ENCODE measurements at places on chromosomes 1 and 21.
A peak's percentile ranks its signal among the peaks of the same experiment; 100 is the strongest.

DNA sequence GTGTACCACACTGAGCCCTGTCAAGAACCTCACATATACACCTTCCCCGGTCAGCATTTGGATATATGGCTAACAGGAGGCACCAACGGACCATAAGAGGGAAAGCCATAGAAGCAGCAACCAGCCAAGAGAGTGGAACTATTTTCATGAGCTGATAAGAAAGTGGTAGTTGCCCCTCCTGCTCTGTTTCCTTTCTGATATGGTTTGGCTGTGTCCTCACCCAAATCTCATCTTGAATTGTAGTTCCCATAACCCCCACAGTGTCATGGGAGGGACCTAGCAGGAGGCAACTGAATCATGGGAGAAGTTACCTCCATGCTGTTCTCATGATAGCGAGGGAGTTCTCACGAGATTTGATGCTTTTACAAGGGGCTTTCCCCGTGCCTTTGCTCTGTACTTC lies 366.1 kb upstream of the DAB1 start:
- peak; percentile 63 for DNase-seq

GRCh38 chr1:108699375-108700332 lies 7.5 kb downstream of the PRPF38B start:
- DNase-seq: no peak

GRCh38 chr1:94154989-94155388 lies 34.0 kb upstream of the ABCA4 start:
- DNase-seq: no peak

- DNase-seq: no peak
These were observed 13.2 kb upstream of the SCYL3 start for GRCh38 chr1:169906938-169907337.

GRCh38 chr21:17201741-17202260 lies 311.0 kb upstream of the CXADR start:
- no peak for DNase-seq

DNA sequence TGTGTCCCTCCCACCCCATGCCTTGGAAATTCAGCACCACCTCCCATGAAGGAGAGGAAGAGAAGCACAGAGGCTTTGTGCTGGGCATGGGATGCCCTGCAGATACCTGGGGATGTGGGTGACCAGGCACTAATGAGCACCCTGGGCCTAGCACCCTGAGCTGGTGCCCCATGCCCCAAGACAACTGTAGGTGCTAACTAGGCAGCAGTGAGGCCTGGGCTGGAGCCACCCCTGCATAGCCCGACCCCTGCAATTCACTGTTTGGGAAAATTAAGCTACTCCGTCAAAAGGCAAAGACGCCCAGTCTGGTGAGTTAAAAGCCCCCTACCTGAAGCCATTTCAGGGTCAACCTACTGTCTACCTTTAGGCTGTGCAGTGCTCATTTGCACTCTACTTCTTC lies 5.4 kb downstream of the KCNA2 start:
- DNase-seq: no peak

- DNase-seq: no peak
These were observed 6.6 kb downstream of the PLEKHN1 start for GRCh38 chr1:972726-973458.

- no peak for DNase-seq
These were observed 29.4 kb upstream of the CD101 start for GRCh38 chr1:116971965-116972673.

DNA sequence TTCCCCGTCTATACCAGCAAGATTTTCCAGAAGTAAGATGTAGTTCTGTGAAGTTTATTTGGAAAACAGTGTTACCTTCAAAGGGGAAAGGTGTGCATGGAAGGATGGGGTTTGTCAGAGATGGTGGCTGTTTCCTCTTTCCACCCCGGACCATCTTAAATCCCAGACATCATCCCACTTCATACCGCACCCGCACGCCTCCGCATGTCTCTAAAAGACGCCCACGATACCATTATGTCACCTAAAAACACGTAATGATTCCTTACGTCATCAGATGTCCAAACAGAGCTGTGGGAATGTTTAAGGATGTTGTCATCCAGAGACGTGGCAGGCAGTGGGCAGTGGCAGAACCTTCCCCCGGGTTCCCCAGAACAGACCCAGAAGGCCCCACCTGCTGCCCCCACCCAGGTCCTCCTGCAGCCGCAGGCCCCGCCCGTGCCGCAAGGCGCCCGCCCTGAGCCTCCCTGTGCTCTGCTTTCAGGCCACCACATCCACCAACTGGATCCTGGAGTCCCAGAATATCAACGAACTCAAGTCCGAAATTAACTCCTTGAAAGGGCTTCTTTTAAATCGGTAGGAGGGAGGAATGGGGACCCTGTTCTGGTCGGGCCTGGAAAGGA lies 152.2 kb downstream of the PEX14 start:
- no peak for DNase-seq

GRCh38 chr1:194233069-194233468 lies 1046.7 kb upstream of the B3GALT2 start:
- no peak for DNase-seq

DNA sequence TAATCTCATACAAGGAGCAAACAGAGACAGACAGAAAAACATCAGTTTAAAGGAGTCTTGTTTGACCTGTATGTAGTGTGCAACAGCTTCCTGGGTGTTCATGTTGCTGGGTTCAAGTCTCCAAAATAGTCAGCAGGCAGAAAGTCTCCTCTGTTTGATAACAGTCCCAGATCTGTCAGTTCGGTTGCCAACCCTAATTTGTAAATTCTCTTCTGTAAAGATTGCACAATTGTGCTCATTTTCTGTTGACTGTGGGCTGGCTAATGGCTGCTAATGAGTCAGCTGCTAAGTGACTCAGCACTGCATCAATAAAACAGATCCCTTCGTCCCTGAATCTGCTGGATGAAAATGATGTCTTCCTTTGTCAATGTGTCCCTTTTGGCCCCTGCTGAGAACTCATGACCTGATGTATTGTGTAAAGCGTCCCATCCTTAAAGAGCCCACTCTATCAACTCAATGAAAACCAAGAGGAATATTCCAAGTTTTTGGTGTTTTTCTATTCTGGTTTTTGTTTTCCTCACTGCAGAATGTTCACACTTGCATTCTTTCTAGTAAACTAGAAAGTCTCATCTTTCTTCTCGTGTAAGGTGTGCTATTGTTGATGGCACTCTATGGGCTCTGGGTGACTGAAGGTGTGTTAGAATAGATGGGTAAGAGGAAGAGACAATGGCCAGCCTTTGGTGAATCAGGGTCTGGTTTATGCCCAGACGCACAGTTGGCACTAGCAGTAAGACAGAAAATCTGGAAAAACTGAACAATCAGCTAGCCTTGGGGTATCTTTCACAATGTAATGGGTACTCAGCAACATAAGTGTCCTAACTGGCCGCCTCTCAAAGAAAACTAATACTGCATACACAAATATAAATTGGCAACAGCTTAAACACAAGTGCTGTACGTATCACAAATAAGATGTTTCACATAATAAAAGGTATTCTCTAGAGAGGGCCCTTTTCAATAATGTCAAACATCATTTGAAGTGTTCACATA lies 75.1 kb upstream of the SIPA1L2 start:
- DNase-seq: peak; percentile 78

DNA sequence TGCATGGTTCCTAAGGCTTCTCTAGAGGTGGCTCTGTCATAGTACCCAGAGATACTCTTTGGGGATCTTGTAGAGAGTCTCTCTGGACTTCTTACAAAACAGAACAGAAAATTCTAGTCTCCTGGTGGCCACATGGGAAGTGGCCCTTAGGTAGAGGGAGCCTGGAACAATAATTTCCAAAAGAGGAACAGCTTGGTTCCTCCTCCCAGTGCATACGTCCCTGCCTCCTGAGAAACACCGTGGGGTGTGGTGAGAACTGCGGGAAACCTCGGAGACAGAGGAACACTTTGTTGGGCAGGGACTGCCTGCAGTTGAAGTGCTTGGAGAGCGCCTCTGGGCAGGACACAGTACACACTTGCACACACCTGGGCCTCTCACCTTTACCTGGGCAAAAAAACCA lies 38.8 kb upstream of the EPHA8 start:
- DNase-seq: no peak

GRCh38 chr1:12230549-12231275 lies 882 bp downstream of the VPS13D start:
- DNase-seq: no peak

DNA sequence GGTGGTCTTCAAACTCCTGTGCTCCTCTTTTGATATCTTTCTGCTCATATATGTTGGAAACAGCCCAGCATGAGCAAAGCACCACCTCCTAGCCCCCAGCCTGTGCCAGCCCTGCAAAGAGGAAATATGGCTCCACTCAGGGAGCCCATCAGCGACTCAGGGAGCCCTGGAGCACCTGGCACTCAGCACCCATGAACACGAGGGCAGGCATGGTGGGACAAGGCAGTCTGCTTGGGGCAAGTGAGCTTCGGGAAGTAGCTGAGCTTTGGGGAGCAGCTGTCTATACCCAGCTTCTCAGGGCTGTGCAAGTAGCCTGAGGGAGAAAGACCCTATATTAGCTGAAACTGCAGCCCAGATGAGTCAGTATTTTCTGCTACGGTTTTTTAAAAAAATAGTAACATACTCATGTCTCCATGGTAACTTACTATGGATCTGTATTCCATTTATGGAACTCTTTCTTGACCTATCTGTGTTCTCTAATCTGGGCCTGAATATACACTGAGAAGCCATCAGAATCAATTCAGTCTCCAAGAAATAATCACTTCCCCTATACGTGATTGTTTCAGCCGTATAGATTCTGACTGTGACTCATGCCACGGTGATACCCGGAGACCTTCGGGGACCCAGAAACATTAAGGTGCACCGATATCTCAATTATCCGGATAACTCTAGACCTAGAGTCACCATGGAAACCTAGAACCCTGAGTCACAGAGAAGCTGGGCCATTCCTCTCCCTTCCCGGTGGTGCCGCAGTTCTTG lies 1.5 kb upstream of the ETS2 start:
- no peak for DNase-seq

DNA sequence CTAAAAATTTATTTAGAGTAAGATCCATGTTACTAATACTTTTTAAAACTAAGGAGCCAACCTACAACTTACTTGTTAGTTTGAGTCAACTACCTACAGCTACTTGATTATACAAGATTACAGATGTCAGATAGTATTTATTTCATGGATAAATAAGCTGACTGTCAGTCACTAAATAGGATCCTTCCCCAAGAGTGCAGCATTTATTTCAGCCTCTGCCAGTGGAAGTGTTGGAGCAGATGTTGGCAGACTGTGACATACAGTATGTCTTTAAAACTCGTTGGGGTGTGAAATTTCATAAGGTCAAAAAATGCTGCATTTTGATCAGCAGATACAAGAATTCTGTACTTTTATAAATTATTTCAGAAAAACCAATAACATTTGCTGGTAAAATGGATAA lies 156.2 kb downstream of the AKT3 start:
- no peak for DNase-seq

DNA sequence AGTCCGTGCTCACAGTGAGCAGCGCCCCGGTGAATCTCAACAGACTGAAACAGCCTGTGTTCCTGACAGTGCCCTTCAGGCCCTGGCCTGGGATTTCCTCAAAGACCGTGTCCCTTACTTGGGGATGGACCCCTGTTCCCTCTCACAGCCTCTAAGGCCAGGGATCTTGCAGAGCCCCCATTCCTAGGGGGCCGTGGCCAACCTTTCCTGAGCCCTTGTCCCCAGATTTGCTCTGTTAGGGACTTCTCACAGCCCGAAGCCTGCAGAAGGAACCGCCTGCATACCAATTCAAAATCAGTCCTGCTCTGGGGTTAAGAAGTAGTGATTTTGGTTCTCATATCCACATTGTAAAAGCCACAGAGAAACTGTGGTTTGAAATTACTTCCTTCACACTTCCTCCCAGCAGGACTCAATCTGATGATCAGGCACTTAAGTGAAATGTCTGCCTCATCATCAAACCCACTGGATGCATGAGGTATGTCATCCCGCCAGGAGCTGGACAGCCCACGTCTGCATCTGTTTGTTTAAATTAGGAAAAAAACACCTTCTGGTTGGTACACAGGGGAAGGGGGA lies 14.9 kb downstream of the ABCA4 start:
- peak; percentile 60 for DNase-seq

DNA sequence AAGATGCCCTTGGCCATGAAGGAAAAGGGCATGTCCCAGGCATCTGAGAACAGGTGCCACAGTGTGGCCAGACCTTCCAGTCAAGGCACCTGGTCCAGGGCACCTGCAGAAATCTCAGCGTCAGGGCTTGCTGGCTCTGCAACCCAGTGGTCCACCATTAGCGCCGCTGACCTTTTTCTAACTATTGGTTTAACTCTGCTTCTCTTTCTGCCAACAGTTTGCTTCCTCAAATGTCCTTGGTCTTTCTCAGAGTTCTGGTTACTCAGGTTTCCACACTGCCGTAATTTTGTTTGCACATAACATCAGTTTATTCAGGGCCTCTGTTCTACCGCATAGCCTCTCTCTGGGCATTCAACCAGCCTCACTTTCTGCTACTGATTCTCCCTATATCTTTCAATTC lies 16.5 kb upstream of the FYB2 start:
- no peak for DNase-seq

GRCh38 chr1:107687849-107688753 lies 276.9 kb downstream of the VAV3 start:
- no peak for DNase-seq

- DNase-seq: peak; percentile 79
These were observed 119.2 kb upstream of the IPO9 start for GRCh38 chr1:201709564-201710295.
